Activated naive CD4-positive, alpha-beta T cell treated with anti-CD3 and anti-CD28 coated beads, Interleukin-2, amount 50 U/mL, for 72 hours (primary cell): ENCODE measurements at places on chromosomes 13 and 19. TPM values are rescaled to one million over a fixed set of nuclear protein-coding genes. Genes with fewer than 3 reads are reported as not detected.

- no peak for DNase-seq
Observed at GRCh38 chr19:44455100-44455499, 6.8 kb upstream of the ZNF229 start.

DNA sequence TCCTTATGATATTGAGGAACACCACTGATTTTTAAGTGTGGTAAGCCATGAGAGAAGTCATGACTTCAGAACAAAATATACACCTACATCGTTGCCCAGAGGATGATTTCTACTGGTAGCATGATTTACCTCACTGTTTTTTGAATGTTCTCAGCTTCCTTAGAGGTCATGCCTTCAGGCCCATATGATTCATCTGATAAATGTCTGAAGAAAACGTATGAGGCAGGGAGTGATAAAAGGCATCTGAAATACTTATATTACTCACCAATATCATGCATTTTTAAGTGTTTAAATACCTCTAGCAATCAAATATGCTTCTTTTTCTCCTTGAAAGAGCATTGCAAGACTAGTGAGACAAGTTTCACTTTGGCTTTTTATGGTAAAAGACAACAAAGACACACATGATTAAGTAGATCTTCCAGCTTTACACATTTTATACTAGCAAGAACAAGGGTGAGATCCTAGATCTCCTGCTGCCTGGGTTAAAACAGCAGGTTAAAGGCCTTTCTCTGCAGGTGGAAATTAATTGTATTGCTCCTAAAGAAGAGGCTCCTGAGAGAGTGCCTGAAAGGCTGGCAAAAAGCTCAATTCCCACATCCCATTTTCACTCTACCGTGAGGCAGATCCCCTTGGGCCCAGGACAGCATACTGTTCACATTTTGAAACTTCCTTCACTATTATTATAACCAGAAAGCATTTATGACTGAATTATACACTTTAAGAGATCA is 432.4 kb downstream of the SLITRK1 start:
- no peak for DNase-seq

GRCh38 chr13:42859760-42860159 is 78.4 kb downstream of the FAM216B start:
- DNase-seq = no peak

GRCh38 chr13:61170856-61171255 is 244.8 kb downstream of the PCDH20 start:
- no peak for DNase-seq

DNA sequence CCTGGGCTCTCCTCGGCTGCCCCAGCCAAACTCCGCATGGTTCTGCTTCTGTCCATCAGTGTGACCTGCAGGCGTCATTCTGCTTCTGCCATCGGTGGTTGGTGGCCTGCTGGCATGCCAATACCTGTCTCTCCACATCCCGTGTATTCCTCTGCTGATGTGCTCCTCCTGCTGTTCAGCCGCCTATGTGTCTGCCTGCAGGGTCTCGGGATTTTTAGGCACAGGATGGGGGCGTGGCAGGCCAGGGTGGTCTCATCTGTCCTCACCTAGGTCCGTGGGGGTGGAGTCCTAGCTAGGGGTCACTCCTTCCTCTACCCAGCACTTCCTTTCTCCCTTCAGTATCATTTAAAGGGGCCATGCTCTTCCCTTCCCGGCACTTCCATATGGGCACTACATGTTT is 33.0 kb upstream of the SGCG start:
- DNase-seq = no peak

- DNase-seq = no peak
Observed at GRCh38 chr13:35882722-35883497, 248.3 kb downstream of the DCLK1 start.

GRCh38 chr13:89212186-89212585 is 1541.0 kb downstream of the SLITRK5 start:
- no peak for DNase-seq

DNA sequence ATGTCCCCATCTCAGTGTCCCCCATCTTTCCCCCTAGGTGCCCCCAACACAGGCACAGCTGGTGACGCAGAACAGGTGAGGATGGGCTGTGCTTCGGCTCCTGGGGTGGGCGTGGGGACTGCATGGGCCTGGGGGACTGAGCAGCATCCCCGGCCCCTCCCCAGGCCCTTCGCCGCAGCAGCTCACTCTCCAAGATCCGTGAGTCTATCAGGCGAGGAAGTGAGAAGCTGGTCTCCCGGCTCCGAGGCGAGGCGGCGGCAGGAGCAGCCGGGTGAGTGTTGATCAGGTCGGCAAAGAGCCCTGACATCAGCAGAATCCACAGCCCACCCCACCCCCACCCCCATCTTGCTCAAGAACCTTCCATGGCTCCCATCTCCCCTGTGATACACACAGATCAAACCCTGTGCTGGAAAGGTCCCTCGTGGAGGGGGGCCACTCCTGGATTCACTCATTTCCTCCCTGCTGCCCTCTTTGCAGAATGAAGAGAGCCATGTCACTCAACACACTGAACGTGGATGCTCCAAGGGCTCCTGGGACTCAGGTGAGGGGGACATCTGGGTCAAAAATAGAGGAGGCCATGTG is 10.0 kb downstream of the KLC3 start:
- no peak for DNase-seq

DNA sequence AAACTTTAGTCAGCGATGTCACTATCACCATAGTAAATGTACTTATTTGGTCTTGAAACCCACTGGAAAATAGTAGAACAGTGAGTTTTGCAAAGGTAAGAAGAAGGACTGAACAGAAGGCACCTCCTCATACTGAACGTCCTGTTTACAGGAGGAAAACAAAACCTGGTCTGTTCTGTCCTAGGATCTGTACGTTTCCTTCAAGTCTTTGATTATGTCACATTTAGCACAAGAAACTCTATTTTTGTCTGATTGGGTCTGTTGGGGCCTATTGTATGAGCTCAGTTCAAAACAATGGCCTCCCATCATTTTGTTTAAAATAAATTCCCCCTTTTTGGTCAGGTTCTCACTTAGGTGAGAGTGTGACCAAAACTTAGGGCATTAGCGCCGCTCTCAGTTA is 11.2 kb upstream of the CFAP97D2 start:
- no peak for DNase-seq

DNA sequence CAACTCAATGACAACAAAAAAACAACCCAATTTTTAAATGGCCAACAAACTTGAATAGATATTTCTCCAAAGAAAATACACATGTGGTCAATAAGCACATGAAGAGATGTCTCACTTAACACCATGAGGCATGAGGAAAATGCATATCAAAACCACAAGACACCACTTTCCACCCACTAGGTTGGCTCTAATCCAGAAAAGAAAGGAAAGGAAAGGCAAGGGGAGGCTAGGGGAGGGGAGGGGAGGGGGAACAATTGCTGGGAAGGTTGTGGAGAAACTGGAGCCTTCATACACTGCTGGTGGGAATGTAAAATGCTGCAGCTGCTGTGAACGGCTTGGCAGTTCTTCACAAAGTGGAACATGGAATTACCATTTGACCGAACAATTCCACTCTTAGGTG is 854.3 kb downstream of the UQCRFS1 start:
- DNase-seq = no peak

DNA sequence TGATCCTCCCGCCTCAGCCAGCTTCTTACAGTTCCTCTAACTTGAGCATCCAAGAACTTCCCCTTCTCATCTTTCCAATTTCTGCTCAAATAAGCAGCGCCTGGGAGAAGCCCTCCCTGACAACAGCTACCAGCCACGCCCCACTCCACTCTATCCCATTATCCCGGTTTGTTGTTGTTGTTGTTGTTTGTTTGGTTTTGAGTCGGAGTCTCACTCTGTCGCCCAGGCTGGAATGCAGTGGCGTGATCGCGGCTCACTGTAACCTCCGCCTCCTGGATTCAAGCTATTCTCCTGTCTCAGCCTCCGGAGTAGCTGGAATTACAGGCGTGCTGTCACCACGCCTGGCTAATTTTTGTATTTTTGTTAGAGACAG is 822 bp upstream of the PTPRS start:
- no peak for DNase-seq

DNA sequence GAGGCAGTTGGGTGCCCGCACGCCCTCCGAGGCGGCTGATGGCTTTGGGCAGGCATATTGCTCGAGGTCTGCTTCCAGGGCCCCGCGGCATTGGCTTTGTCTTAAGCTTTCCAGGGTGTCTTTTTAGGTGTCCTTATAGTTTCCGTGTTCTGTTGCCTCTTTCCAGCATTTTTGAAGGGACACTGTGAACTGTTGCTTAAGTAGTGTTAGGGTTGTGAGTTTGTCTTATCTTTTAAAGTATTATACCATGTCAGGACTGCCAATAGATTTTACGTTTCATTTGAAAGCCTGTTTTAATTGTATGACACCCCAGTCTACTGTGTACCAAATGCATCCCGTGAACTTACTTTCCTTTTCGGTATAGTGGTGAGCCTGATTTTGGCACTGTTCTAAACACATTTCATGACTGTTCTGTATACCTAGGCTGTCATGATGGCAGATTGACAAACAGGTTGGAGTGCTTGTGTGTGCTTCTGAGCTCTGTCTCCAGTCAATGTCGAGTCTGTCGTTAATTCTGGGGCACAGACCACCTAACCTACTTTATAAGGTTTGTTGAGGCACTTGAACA is 656 bp downstream of the PCCA start:
- DNase-seq = no peak

DNA sequence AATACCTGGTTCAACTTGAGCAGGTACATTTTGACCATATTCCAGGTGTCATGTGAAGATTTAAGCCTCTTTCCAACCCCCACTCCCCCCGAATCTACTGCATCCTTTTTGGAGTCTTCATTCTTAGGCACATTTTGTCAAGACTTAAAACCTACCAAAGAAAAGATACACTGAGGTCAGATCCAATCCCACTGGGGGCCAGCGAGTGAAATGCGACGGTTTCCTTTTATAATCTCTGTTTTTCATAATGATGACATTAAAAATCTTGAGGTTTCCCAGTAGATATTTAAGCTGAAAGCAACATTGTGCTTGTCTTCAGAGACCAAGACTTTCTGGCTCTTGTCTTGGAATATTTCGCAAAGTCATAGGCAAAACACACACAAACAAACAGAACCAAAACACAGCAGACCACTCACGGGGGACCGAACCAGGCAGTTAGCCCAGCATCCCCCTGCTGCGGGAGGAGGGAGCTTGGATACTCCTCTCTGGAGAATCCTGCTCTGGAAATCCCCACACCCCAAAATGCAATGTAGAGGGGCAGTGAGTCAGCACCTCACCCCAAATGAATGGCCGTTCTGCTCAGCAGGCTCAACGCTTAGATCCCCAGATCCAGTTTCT is 506 bp upstream of the GAS6 start:
- no peak for DNase-seq

GRCh38 chr19:15144046-15144646 is 36.9 kb downstream of the SYDE1 start:
- no peak for DNase-seq

GRCh38 chr13:27406178-27406939 is 18.1 kb upstream of the GTF3A start:
- no peak for DNase-seq

GRCh38 chr19:15866636-15867035 is 31.2 kb downstream of the CYP4F2 start:
- no peak for DNase-seq

GRCh38 chr13:36352350-36352749 is 6.2 kb upstream of the SPART start:
- DNase-seq = no peak

NCAN gene
- total RNA-seq = not detected

ZNF738 gene
- 12.4 TPM for total RNA-seq

EFNB2 gene
- total RNA-seq = not detected

CYP2A6 gene
- total RNA-seq = not detected

IGFL4 gene
- total RNA-seq = not detected

CD70 gene
- 8.4 TPM for total RNA-seq

CEACAM4 gene
- not detected for total RNA-seq
